T-helper 2 cell treated with Interferon-gamma antibody and Interleukin-4, amounts not matched to agents 5 μg/mL and 100 μg/mL, for 36 hours (primary cell): ENCODE measurements at places on chromosomes 7 and 10.
A peak's percentile ranks its signal among the peaks of the same experiment; 100 is the strongest.

DNA sequence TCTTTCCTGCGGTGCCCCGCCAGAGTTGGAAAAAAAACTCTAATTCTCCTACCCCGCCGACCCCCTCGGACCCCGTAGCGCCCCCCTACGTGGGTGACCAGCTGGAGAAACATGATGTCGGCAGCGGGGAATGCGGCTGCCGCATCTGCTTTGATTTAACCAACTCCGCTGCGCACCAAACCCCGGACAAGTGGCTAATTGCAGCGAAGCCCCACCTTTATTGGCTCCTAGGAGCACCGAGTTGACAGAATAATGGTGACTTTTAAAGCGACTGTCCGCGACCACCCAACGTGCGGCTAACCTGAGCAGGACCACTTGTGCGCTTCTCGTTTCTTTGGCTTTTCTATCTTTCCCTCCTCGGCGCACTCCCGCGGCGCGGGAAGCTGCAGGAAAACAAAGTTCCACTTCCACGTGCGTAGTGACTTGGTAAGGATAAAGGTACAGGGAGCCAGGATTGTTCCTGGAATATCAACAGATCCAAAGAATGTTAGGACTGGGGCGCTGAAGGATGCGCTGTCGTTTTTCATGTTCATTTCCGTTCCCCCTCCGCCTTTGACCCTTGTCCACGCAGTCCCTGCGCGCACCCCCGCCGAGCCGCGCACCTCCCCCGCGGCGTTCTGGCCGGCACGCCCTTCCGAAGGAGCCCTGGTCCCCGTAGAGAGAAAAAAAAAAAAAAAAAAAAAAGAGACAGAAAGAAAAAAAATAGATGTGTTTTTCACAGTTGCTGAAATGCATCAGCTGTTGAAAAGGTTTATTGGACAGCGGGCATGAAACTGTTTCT is 1.4 kb downstream of the WNT16 start:
- peaks cover 15% of the 10 kb centered on the region for H3K4me1 ChIP-seq
- no peaks in the 10 kb centered on the region for H3K36me3 ChIP-seq
- H3K27me3 ChIP-seq = peaks cover 66% of the 10 kb centered on the region
- no peak overlapping the region for H3K27ac ChIP-seq

DNA sequence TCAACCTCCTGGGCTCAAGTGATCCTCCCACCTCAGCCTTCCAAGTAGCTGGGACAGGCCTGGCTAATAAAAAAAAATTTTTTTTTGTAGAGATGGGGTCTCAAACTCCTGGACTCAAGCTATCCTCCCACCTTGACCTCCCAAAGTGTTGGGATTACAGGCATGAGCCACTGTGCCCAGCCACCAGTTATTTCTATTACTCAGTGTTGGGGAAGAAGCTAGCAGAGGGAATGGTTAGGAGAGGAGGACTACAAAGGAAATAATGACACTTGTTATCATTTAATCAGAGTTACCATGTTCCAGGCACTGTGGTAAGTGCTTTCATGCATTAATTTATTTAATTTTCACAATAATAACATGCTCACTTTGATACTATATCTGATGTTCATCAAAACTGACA is 17.6 kb upstream of the BTRC start:
- H3K4me1 ChIP-seq = no peaks in the 10 kb centered on the region
- H3K4me3 ChIP-seq = no peak overlapping the region
- peaks cover 12% of the 10 kb centered on the region for H3K27me3 ChIP-seq
- no peak for DNase-seq
- H3K36me3 ChIP-seq = no peaks in the 10 kb centered on the region
- no peak overlapping the region for H3K27ac ChIP-seq

GRCh38 chr10:89887830-89888229 is 186.4 kb downstream of the KIF20B start:
- H3K4me3 ChIP-seq = no peak overlapping the region
- H3K27ac ChIP-seq = no peak overlapping the region
- DNase-seq = no peak
- H3K36me3 ChIP-seq = no peaks in the 10 kb centered on the region

- no peaks in the 10 kb centered on the region for H3K36me3 ChIP-seq
- H3K4me1 ChIP-seq = peaks cover 4% of the 10 kb centered on the region
- DNase-seq = no peak
These were observed 175.5 kb downstream of the RELN start for GRCh38 chr7:103813970-103814369.

DNA sequence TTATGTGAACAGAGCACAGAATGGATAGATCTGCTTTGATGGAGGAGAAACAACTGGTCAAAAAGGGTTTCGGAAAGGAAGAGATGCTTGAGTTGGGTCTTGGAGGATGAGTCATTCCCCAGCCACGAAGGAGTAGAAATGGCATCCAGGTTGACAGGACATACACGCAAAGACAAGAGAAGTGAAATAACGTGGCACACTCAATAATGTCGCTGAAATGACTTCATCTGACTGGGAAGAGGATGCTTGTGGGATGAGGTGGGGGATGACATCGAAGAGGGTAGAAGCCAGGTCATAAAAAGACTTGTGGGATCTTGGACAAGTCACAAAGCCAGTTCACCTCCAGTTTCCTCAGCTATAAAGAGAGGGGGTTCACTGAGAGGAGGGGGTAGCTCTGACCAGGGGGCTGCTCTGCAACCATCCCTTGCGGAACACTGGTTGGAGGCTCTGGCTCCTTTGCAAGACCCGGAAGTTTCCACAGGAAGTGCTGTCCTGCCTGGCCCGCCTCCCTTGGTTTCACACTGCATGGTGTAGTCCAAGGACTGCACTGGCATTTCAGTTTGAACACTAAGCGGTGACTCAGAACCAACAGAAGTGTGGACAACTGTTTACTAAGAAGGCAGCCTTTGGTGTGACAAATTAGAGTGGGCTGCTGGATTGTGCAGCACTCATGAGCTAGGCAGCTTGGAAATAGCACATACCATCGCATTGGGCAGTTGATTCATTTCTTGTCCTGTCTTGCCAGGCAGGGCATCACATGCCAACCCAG is 189.9 kb upstream of the ADO start:
- no peaks in the 10 kb centered on the region for H3K36me3 ChIP-seq
- no peak overlapping the region for H3K27ac ChIP-seq
- H3K4me1 ChIP-seq = peaks cover 37% of the 10 kb centered on the region
- peak; percentile 74 for DNase-seq

DNA sequence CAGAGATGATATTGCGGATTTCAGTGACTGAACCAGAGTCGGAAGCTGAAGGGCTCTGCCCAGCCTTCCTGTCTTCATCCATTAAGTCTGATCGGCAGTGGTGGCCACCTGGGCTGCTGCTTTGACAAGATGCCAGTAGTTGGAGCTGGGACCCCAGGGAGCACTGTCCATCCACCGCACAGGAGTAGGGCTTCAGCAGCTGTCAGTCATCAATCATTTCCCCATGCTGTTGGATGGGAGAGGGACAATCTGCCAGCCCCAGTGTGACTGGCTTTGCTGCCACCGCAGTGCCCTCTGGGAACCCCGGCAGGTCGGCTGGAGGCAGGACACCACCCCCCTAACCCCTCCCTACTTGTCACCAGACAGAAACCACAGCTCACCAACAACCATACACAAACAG is 23.0 kb upstream of the GPR146 start:
- no peak overlapping the region for H3K4me3 ChIP-seq
- no peaks in the 10 kb centered on the region for H3K27me3 ChIP-seq
- peaks cover 20% of the 10 kb centered on the region for H3K36me3 ChIP-seq
- no peak overlapping the region for H3K27ac ChIP-seq
- H3K4me1 ChIP-seq = peaks cover 6% of the 10 kb centered on the region
- no peak for DNase-seq

- H3K27ac ChIP-seq = no peak overlapping the region
- no peak overlapping the region for H3K4me3 ChIP-seq
- no peaks in the 10 kb centered on the region for H3K4me1 ChIP-seq
These were observed 41.2 kb downstream of the TACR2 start for GRCh38 chr10:69375307-69376151.

DNA sequence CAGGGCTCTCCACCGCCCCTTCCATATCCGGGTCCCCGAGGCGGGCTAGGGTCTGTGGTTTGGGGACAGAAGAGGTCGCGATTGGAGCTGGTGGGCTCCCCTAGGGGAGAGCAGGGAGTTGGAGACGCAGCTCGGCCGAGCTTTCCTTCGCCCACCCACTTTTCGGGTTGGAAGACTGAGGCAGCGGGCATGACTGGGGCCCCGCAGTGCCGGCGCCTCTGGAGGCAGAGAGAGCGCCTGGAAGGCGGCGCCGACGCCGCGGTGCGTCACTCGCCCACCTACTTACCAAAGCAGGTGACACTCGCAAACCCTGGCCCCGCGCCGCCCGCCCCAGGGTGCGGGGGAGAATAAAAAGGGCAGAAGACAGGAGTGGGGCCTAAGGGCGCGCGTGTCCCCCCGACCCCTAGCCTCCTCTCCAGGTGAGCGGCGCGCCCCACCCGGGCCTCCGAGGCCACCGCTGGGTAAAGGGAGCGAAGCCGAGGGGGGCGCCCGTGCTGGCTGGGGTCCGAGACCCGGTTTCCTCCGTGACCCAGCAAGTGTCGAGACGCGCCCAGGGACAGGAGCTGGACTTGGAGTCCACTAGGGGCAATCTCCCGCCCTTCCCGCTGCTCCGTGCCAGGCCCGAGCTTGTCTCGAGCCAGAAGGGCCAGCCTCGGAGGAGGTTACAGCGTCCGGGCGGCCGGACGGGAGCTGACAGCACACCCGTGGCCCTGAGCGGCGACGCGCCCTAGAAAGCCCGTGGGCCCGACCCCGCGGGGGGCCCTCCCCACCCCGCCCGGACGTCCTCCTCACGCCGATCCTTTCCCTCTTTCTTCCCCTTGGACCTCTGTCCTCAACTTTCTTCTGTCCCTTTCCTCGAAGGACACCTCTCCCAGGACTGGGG is 34.4 kb upstream of the GRID1 start:
- H3K4me1 ChIP-seq = peaks cover 16% of the 10 kb centered on the region
- DNase-seq = peak; percentile 85
- H3K4me3 ChIP-seq = peak overlapping the region; percentile 89
- H3K27me3 ChIP-seq = peaks cover 19% of the 10 kb centered on the region
- H3K36me3 ChIP-seq = peaks cover 2% of the 10 kb centered on the region
- H3K27ac ChIP-seq = peak overlapping the region; percentile 92

- H3K4me1 ChIP-seq = no peaks in the 10 kb centered on the region
- DNase-seq = no peak
- peaks cover 47% of the 10 kb centered on the region for H3K27me3 ChIP-seq
- no peak overlapping the region for H3K4me3 ChIP-seq
- H3K27ac ChIP-seq = no peak overlapping the region
- no peaks in the 10 kb centered on the region for H3K36me3 ChIP-seq
These were observed 8.4 kb upstream of the HHEX start for GRCh38 chr10:92681306-92681834.

DNA sequence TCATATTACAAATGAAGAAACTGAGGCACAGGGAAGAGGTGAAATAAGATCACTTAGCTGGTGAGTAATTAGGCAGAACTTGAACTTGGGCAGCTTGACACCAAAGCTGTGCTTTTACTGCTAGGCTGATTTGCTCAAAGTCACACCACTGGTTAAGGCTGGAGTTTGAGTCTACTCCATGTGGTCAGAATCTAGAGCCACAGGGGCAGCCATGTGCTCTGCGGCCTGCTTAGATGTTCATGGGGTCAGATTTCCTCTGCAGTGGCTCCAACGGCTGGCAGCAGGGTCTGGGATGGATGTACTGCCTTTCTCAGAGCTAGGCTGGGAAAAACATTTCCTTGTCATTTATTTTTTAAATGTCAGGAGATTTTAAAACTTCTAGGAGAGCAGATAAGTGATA is 417.5 kb downstream of the KCNMA1 start:
- H3K27ac ChIP-seq = no peak overlapping the region
- H3K4me1 ChIP-seq = no peaks in the 10 kb centered on the region
- no peaks in the 10 kb centered on the region for H3K36me3 ChIP-seq
- H3K27me3 ChIP-seq = peaks cover 16% of the 10 kb centered on the region
- no peak overlapping the region for H3K4me3 ChIP-seq

DNA sequence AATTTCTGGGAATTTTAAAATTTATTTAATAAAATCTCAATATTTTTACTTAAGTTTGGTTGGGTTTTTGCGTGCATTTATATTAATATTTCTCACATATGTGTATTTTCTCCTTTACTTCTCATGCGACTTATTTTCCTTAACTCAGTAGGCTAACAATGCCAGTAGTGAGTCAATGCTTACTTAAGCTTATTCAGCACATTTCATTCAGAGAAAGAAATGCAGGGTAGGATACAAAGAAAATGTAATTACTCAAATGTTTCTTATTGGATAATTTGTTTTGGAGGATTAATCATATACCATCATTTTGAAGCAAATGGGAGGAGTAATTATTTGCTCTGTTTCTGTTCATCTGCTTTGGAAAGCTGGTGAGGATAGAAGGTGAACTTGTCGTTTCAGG is 623.5 kb downstream of the POM121L12 start:
- H3K27me3 ChIP-seq = no peaks in the 10 kb centered on the region
- no peak overlapping the region for H3K27ac ChIP-seq

GRCh38 chr10:11430421-11431215 is 180.8 kb downstream of the USP6NL start:
- no peak for DNase-seq
- no peaks in the 10 kb centered on the region for H3K36me3 ChIP-seq
- no peak overlapping the region for H3K4me3 ChIP-seq
- H3K27ac ChIP-seq = no peak overlapping the region
- peaks cover 3% of the 10 kb centered on the region for H3K4me1 ChIP-seq
- peaks cover 2% of the 10 kb centered on the region for H3K27me3 ChIP-seq

DNA sequence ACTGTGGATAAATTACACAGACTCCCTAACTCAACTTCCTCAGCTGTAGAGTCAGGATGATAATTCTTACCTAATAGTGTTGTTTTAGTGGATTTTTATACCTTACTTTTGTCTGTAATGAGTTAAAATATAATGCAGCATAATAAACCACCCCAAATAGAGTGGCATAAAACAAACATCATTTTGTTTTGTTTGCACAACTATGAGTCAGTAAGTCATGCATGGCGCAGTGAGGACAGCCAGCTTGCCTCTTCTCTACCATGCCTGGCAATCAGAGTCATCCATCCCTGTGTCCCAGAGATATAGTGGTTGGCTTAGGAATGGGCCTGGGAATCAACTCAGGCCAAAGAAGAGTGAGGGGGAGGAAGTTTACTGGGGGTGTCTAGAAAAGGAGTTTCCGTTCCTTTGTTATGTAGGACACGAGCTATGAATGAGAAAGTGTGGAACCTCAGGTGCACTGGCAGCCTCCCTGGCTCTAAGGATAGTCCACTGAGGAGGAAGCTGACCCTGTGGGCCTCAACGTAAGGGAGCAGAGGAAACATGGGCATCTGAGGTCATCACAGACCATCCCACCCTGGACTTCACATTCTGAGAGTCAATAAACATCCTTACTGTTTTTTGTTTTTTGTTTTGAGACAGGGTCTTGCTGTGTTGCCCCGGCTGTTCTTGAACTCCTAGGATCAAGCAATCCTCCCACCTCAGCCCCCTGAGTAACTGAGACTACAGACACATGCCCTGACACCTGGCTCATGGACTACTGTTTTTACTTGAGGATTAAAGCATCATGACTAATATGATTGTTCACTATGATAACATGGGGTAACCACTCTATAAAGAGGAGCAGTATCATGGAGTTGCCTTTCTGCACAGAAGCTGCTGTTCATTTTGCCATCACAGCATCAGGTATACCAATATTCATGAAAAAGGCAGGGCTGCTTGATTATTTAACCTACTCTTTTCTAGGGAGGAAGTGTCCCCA is 21.0 kb upstream of the GRB10 start:
- H3K36me3 ChIP-seq = no peaks in the 10 kb centered on the region
- DNase-seq = no peak
- H3K4me3 ChIP-seq = no peak overlapping the region
- H3K4me1 ChIP-seq = peaks cover 5% of the 10 kb centered on the region
